ENCODE measurements at places on chromosomes 4 and X.

DNA sequence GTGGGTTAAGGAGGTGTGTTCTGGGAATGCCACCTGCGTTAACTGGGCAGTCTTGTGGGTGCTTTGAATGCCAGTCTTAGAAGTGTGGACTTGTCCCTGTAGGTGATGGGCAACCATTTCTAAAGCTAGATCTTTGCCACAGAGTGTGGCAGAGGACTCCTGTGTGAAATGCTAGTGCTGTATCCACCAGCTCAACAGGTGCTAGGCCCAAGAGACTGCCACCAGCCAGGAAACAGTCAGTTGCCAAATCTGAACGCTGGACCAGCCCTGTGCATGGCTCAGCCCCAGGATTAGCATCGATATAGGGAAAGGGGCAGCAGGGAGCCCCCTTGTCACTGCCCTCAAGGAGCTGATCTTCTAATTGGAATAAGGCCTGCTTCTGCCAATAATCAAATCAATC, 35.3 kb downstream of the STARD8 start:
- peaks cover 3% of the 10 kb centered on the region for H3K4me1 ChIP-seq
- H3K36me3 ChIP-seq, result peaks cover 1% of the 10 kb centered on the region

- H3K27me3 ChIP-seq, result no peaks in the 10 kb centered on the region
- H3K27ac ChIP-seq, result no peak overlapping the region
- no peak for DNase-seq
- H3K4me3 ChIP-seq, result no peak overlapping the region
Observed at GRCh38 chrX:135389717-135390116, 32.0 kb upstream of the SMIM10L2A start.

DNA sequence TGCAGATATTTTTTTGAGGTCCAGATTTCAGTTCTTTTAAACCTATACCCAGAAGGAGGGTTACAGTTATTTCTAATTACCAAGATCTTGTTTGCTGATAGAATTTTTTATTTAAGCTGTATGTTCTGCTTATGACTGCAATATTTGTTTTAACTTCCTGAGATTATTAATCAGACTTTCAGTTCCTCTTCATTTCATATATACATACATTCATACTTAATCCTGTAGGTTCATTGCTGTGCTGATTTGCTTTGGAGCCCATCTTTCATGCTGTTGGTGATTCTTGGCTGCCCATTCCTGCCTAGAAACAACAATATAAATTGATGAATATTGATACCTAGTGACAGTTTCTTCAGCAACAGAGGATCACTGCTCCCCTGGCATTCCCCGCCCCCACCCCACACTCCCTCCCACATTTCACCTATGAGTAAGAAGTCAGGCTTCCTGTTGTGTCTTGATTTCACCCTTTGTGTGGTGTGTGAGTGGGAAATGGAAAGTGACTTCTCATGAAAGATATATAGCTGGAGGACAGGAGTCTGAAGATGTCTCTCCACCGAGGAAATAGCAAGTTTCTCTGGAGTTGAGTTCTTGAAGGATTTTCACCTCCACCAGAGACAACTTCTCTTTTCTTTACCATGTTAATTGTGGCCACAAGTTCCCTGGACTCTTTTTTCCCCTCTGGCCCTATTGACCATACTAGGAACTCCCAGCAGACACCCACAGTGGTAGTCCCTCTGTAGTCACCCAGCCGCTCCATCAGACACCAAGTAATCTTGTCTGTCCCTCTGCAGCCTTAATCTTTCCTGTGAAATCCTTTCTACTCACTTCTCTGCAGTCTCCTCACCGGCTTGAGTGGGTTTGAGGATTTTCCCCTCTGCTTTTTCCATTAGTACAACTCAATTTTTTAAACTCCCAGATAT, 118.4 kb downstream of the ASB9 start:
- no peak overlapping the region for H3K27ac ChIP-seq

DNA sequence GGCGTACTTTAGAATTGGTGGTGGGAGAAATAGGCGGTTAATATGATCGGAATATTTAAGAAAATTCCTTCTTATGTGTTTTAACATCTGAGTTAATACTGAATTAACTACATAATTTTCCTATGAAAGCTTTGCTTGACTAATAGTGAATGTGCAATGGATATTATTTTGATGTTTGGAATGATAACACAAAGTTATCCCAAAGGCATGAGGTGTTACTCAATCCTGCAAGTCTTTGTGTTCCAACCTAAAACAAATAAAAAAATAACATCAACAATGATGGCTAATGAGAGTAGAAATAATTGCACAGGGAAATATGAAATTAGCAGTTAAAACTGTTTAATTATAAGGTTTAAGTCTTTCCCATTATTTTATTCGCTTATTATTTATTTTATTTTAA, 183.6 kb upstream of the ARSJ start:
- no peak overlapping the region for H3K27ac ChIP-seq
- DNase-seq, result no peak
- H3K27me3 ChIP-seq, result no peaks in the 10 kb centered on the region
- H3K4me3 ChIP-seq, result no peak overlapping the region

GRCh38 chr4:121073004-121073435, 685 bp upstream of the NDNF start:
- no peak for DNase-seq
- H3K27me3 ChIP-seq, result peaks cover 66% of the 10 kb centered on the region
- H3K4me1 ChIP-seq, result peaks cover 26% of the 10 kb centered on the region
- H3K4me3 ChIP-seq, result peak overlapping the region; percentile 79
- H3K27ac ChIP-seq, result peak overlapping the region; percentile 45
- no peaks in the 10 kb centered on the region for H3K36me3 ChIP-seq

DNA sequence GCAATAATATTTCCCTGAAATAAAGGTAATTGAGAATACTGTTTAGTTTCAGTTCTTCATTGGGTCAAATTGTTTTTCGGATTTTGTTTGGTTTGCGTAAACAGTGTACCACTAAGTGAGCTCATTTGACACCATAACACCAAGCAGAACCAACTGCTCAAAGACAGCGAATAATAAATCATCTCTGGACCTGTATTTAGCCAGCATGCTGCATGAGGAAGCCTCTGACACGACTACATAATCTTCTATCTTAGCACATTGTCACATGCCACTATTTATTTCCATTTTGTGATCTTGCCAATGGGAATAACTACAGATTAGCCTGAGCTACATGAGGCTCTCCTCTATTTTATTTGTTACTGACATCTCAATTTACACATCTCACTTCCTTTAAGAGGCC, 12.1 kb upstream of the PRKG2 start:
- H3K36me3 ChIP-seq, result peaks cover 2% of the 10 kb centered on the region
- H3K27ac ChIP-seq, result no peak overlapping the region
- peaks cover 8% of the 10 kb centered on the region for H3K27me3 ChIP-seq
- DNase-seq, result no peak

DNA sequence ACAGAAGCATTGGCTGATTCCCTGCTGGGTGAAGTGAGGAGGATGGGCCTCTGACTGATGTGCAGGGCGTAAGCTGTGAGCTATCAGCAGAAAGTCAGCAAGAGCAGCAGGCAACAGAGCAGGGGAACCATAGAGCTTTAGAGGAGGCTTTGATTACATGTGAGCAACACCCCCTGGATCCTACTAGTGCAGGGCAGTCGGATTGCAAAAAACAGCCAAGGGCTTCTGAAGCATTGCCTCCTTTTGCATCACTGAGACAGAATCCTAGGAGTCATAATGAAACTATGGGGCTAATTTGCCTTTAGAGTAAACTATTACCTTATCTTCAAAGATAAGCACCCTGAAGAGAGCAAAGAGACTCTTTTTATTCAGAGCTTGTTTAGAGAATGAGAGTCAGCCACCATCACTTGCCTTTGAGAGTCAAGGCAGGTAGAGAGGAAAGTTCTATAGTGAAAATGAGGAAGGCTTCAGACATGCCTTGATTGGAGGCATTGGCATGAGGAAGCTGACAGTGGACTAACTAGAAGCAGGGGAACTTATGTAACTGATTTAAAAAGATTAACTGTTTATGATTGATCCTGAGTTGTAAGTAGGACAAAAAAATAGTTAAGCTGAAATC, 420.3 kb downstream of the PDHA2 start:
- H3K4me1 ChIP-seq, result peaks cover 11% of the 10 kb centered on the region
- DNase-seq, result no peak
- H3K27me3 ChIP-seq, result no peaks in the 10 kb centered on the region
- no peak overlapping the region for H3K27ac ChIP-seq
- no peaks in the 10 kb centered on the region for H3K36me3 ChIP-seq

- no peak for DNase-seq
- no peaks in the 10 kb centered on the region for H3K27me3 ChIP-seq
- no peak overlapping the region for H3K27ac ChIP-seq
- no peaks in the 10 kb centered on the region for H3K36me3 ChIP-seq
- H3K4me1 ChIP-seq, result no peaks in the 10 kb centered on the region
Observed at GRCh38 chrX:29257521-29257920, 670.3 kb downstream of the IL1RAPL1 start.

- no peaks in the 10 kb centered on the region for H3K4me1 ChIP-seq
- H3K27ac ChIP-seq, result no peak overlapping the region
- H3K36me3 ChIP-seq, result no peaks in the 10 kb centered on the region
- peaks cover 5% of the 10 kb centered on the region for H3K27me3 ChIP-seq
Observed at GRCh38 chrX:125378205-125378604, 58.5 kb downstream of the TEX13C start.

GRCh38 chr4:141721174-141721573, 84.8 kb downstream of the IL15 start:
- no peaks in the 10 kb centered on the region for H3K36me3 ChIP-seq
- no peaks in the 10 kb centered on the region for H3K27me3 ChIP-seq
- H3K27ac ChIP-seq, result no peak overlapping the region

- no peak overlapping the region for H3K27ac ChIP-seq
- no peaks in the 10 kb centered on the region for H3K27me3 ChIP-seq
- H3K36me3 ChIP-seq, result no peaks in the 10 kb centered on the region
- peaks cover 1% of the 10 kb centered on the region for H3K4me1 ChIP-seq
Observed at GRCh38 chr4:141560056-141560455, 76.3 kb upstream of the IL15 start.

- H3K36me3 ChIP-seq, result peaks cover 7% of the 10 kb centered on the region
- H3K27ac ChIP-seq, result no peak overlapping the region
- no peaks in the 10 kb centered on the region for H3K27me3 ChIP-seq
- DNase-seq, result no peak
Observed at GRCh38 chrX:9465380-9466123, 694 bp downstream of the TBL1X start.

GRCh38 chrX:121389976-121390714, 342.7 kb downstream of the GLUD2 start:
- no peak for DNase-seq
- H3K4me1 ChIP-seq, result peaks cover 11% of the 10 kb centered on the region
- no peak overlapping the region for H3K4me3 ChIP-seq
- no peaks in the 10 kb centered on the region for H3K36me3 ChIP-seq
- H3K27me3 ChIP-seq, result no peaks in the 10 kb centered on the region
- no peak overlapping the region for H3K27ac ChIP-seq

DNA sequence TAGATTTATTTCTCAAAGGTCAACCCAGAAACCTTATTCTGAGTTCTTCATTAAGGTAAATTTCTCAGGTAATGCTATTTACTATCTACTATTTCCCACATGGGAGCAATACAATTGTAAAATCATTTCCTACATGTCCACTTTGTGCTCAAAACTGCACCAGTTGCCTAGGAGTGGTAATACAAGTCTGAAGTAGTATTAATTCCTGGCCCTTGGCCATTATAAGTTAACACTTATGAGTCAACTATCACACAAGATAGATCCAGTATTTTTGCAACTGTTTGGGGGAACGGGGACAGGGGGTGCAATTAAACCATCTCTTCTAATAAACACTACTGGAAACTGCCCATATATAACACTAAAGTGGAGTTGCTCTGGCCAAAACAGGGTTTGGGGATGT, 48.9 kb downstream of the ACSL4 start:
- no peaks in the 10 kb centered on the region for H3K4me1 ChIP-seq
- no peak for DNase-seq
- H3K27ac ChIP-seq, result no peak overlapping the region
- H3K4me3 ChIP-seq, result no peak overlapping the region
- H3K36me3 ChIP-seq, result peaks cover 8% of the 10 kb centered on the region

GRCh38 chr4:87916626-87917025, 58.9 kb upstream of the SPP1 start:
- DNase-seq, result no peak
- H3K27ac ChIP-seq, result no peak overlapping the region
- peaks cover 15% of the 10 kb centered on the region for H3K4me1 ChIP-seq

GRCh38 chrX:136067966-136068365, 79.4 kb upstream of the FHL1 start:
- H3K4me1 ChIP-seq, result no peaks in the 10 kb centered on the region
- no peaks in the 10 kb centered on the region for H3K36me3 ChIP-seq
- H3K4me3 ChIP-seq, result no peak overlapping the region
- H3K27me3 ChIP-seq, result no peaks in the 10 kb centered on the region

DNA sequence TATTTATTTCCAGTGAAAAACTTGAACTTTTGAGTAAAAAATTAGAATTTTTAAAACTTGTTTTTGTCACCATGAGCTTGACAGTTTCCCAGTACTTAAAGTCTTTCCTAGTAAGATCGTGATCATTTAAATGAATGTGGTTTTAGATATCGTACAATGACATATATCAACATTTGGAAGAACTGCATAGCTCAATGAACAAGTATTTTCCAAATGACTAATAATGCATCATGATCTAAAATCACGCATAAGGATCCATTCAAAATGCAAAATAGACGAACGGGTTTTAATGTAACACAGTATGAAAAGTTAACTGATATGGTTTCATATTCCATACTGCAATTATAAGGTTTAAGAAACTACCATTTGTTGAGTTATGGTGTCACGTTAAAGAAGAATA, 4.1 kb upstream of the NDNF start:
- H3K27me3 ChIP-seq, result peaks cover 37% of the 10 kb centered on the region
- no peaks in the 10 kb centered on the region for H3K36me3 ChIP-seq
- DNase-seq, result no peak
- peaks cover 17% of the 10 kb centered on the region for H3K4me1 ChIP-seq

DNA sequence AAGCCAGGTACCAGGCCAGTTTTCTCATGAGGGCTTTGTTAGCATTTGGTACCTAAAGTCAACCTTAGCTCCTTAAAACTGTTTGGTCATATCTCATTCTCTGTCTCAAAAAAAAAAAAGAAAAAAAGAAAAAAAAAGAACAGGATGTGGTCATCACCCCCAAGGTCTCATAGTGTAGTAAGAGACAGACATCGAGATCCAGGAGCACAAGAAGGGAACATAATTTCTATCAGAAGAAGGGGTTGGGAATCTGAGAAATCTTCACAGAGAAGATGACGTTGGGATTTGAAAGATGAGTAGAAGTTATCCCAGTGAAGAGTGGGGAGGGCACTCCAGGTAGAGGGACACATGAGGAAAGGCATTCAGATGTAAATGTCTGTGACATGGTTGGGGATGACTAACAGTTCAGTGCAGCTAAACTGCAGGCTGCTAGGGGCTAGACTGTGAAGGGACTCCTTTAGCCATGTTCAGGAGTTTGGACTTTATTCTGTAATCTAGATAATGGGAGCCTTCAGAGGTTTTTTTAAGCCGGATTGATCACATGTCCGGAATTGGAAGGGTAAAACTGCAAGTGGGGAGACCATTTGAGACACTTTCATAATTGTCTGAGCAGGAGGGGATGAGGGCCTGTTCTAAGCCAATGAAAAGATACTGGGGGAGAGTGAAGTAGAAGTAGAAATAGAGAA, 26.9 kb upstream of the GJB1 start:
- no peak for DNase-seq
- no peak overlapping the region for H3K4me3 ChIP-seq
- peaks cover 4% of the 10 kb centered on the region for H3K4me1 ChIP-seq
- H3K27ac ChIP-seq, result no peak overlapping the region
- H3K27me3 ChIP-seq, result no peaks in the 10 kb centered on the region

- H3K27me3 ChIP-seq, result peaks cover 9% of the 10 kb centered on the region
- peaks cover 19% of the 10 kb centered on the region for H3K4me1 ChIP-seq
- no peak overlapping the region for H3K27ac ChIP-seq
- H3K4me3 ChIP-seq, result no peak overlapping the region
Observed at GRCh38 chr4:109164011-109164410, 138.4 kb downstream of the COL25A1 start.
